ENCODE measurements at places on chromosomes 7 and 10.

DNA sequence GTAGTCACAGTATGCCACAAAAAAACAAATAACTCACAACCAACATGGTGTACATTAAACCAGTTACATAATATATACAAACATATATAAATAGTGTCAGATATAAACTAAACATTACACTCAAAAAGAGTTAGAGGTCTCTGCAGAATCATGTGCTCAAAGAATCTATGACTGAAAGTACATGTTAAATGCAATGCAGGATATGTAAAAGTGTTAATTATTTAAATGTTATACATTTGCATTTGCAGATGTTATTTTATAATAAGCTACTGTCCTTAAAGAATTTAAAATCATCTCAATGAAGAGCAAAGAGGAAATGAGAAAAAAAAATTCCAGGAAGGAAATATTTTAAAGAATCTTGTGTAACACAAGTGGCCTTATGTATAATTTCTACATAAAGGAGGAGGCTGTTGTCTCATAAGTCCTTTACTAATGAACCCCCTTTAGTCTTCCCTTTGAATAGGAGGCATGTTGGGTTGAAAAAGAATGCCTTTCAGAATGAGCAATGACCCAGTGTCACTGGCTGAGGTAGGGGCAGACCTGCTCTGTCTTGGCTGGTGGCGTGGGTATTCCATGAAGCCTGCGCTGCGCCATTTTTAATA lies 148.9 kb downstream of the ITGA8 start:
- no peak for DNase-seq

DNA sequence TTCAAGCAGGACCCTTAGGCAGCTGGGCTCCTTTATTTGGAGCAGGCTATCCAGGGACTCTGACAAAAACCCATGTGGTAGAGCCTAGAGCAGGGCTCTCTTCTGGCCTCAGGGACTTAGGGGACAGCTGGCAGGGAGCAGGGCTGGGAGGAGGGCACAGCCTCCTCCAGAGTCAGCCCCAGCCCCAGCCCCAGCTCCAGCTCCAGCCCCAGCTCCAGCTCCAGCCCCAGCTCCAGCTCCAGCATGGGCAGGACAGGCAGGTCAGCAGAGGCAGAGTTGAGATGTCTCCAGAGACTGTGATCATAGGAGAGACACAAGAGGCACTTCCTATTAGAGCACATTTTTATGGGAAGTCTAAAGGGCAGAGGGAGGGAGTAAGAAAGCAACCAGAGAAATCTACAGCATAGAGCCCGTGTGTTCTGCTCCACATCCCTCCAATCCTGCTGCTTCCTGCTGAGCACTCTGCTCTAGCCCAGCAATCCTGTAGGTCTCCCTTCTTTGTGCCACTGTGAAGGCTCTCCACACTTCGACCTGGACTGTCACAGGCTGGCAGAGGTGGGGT lies 13.3 kb upstream of the C10orf53 start:
- no peak for DNase-seq

- no peak for DNase-seq
Measured at GRCh38 chr10:126119599-126119998, 223.2 kb downstream of the FANK1 start.

GRCh38 chr7:159032753-159033472 lies 111.8 kb downstream of the VIPR2 start:
- no peak for DNase-seq
